Fibroblast of the aortic adventitia (primary cell): ENCODE measurements at places on chromosomes 16 and 17.

- DNase-seq = peak; percentile 47
Measured at GRCh38 chr16:55572439-55572838, 6.0 kb downstream of the CAPNS2 start.

- no peak for DNase-seq
Measured at GRCh38 chr17:61487989-61488595, 35.9 kb downstream of the TBX4 start.

DNA sequence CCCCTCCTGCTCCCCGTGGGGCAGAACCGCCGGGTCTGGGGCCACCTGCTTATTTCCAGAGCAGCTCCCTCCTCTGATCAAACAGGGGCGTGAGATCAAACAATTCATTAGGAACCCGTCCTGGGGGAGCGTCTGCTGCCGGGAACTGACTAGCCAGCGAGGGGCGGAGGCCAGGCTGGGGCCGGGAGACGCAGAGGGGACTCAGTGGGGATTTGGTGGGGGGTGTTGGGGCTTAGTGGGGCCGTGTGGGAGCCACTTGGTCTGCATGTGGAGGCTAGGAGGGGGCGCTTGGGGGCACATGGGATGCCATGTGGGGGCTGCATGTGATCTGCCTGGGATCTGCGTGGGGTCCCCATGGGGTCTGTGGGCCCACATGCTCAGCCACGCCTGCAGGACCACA lies 20.5 kb upstream of the CACNA1H start:
- DNase-seq = no peak

- no peak for DNase-seq
Measured at GRCh38 chr16:81447383-81448101, 2.9 kb downstream of the CMIP start.

DNA sequence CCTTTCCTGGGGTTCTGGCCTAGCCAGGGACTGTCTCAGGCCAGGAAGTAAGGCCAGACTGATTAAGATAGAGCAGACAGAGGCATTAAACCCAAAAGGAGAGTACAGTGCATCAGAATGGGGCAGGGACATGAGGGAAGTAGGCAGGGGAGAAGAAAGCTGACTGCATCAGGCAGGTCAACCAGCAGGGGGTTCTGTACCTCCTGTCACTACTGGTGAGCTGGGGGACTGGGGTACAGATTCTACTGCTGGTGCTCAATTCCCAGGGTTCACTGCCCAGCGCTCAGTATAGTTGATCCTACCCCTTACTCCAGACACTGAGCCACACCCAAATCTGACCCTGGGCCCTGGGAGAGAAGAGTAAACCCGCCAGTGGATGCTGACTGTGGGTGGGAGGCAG lies 12.9 kb upstream of the MTMR4 start:
- no peak for DNase-seq

DNA sequence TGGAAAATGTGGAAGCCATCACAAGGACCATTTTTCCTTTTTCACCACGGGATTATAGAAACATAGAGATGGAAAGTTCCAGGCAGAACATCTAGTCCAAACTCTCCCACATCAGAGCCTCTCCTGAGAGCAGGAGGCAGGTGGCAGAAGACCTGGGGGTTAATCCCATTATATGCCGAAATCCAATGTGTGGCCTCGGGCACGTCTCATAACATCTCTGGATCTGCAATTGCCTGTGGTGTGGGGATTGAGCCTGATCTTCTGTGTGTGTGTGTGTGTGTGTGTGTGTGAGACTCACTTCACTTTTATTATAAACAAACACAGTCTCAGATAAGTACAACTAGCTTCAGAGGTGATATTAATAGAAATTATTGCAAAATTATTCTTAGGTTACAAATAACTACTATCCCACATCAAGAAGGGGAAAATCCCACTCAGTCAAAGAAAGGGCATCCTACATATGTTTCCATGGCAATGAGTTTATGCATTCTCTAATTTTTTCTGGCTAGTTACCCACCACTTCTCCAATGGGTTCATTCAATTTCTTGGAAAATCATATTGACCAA lies 199.1 kb downstream of the FOXL1 start:
- DNase-seq = peak; percentile 66

- DNase-seq = no peak
Measured at GRCh38 chr17:76686538-76687297, 24.0 kb downstream of the MXRA7 start.

- DNase-seq = peak; percentile 83
Measured at GRCh38 chr16:49048557-49048956, 233.1 kb downstream of the CBLN1 start.

- DNase-seq = no peak
Measured at GRCh38 chr16:20393801-20394577, 10.5 kb downstream of the PDILT start.

DNA sequence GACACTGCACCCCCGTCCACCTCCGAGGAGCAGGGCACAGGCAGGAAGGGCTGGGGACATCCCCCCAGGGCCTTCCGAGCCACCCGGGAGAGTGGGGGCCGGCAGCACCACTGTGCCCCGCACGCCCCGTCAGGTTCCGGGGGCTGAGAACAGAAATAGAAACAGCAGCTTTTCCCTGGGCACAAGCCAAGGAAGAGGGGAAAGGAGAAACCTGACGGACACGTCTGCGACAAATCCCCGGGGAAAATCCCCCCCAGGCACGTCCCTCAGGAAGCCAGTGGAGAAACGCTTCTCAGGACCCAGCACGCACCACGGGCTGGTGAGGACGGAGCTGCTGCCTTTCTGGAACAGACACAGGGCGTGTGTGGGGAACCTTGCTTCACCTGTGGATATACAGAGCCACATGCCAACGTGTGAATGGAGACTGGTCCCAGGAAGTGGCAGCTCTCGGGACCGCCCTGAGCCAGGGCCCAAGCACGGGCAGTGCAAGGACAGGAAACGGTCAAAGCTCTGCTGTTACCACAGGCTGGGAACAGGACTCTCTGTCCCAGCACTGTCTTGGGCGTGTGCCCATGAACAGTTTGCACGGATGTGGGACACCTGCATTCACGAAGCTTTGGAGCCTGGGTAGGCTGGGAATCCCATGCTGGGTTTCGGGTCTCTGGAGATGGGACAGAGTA lies 1.2 kb upstream of the TMEM204 start:
- no peak for DNase-seq

DNA sequence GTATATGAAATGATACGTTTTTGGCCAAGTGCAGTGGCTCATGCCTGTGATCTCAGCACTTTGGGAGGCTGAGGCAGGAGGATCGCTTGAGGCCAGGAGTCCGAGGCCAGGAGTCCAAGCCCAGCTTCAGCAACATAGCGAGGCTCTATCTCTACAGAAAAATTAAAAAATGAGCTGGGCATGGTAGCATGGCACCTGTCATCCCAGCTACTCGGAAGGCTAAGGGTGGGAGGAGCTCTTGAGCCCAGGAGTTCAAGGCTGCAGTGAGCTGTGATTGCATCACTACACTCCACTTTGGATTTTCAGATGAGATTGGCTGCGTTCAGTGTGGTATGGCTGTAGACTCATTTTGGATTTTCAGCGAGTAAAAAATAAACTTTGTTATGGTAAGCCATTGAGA lies 112.4 kb downstream of the DNAH3 start:
- DNase-seq = no peak

DNA sequence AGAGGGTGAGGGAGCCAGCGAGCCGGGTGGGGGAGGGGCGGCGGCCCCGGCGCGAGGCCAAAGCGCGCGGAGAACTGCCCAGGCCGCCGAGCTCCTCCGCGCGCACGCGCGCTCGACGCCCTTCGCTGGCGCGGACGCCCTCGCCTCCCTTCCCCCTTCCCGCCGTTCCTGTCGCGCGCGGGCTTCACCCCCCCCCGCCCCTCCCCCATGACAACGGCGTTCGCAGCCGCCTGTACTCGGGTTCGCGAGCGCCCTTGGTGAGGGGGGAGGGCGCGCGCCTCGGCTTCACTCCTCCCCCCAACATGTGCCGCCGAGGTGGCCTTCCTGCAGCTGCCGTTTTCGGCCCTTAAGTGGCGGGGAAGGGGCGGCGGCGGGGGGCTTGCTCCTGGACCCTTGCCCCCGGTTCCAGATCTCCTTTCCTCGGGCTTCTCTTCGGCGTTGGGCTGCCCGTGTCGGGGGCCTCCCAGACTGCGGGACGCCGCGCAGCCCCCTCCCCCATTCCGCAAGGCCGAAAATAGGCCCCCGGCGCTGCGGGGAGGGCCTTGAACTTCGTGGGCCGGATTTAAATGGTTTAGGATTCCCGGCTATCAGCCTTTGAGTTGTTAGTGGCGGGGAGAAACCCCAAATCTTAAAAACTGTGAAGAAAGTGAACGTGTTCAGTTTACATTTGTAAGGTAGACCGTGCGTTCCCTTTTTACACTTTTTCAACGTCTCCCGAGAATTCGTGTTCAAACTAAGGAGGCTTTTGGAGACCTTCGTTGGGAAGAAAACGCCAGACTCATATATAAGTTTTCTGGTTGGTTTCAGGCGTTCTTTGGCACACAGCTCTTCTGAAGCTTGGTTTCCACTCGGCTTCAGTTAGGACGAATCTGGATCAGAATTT lies 653 bp downstream of the SRRM2 start:
- DNase-seq = peak; percentile 76

- DNase-seq = peak; percentile 61
Measured at GRCh38 chr16:67847064-67847861, at the start of gene CENPT. Gene CENPT, minus strand, starts transcription at chr16:67847693. Its CDS starts 13,834 bp downstream, at chr16:67833859.

GRCh38 chr17:55427587-55427882 lies 5.9 kb upstream of the MMD start:
- no peak for DNase-seq

- peak; percentile 12 for DNase-seq
Measured at GRCh38 chr16:88333848-88334777, 48.6 kb upstream of the ZNF469 start.

DNA sequence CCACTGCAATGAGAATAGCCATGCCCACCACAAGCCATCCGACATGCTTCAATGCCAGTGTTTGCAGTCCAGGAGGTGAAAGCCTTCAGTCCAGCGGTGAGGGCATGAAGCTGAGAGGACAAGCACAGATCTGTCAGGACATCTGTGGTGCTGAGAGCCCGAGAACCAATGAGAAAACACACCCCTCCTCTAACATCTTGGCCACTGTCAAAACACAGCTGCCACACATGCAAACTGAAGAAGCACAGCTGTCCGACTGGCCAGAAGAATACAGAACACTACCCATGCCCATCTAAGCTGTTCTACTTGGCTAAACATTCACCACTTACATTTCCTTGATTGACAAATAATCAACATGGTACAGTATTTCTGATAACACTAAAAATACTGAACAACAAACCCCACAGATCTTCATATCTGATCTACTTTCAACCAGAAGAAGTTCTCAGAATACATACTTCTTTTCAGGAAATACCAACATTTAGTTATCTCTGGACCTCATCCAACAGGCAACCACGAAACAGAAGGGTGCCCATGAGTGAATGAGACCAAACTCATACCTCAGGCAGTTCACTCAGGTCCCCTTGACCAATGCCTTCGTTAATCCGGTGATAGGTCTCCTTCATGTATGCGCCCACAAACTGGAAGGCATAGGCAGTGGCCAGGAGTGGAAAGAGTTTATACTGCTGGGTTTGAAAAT lies 10.2 kb upstream of the FBF1 start:
- peak; percentile 34 for DNase-seq

DNA sequence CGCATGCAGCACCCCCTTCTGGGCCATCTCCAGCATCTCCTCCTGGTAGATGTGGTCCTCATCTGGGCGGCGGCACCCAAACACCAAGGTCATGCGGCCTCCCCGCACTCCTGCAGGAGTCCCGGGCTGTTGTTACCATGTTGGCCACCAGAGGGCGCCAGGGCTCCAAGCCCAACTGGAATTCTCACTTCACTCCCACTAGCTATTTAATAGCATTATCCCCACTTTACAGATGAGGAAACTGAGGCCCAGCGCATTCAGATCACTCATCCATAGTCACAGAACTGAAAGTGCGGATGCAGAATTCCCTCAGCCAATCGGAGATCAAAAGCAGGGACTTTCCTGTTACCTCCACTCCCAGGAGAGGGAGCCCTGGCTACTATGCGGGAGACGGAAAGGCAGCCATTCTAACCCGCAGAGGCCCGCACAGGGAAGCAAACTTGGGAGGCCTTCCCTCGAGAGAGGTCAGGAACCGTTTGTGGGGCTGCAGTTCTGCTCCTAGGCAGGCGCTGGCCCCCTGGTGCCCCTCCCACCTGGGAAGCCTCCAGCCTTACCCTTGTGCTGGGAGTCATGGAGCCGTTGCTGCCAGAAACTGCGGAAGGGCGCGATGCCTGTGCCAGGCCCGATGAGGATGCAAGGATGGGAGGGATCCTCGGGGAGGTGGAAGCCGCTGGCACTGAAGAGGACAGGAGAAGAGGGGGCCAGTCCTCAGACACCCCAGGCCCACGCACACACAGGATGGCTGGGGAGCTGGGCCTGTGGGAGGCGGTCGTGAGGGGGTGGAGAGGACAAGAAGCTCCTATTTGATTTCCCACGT lies 40.1 kb downstream of the NOS2 start:
- DNase-seq = peak; percentile 42

DNA sequence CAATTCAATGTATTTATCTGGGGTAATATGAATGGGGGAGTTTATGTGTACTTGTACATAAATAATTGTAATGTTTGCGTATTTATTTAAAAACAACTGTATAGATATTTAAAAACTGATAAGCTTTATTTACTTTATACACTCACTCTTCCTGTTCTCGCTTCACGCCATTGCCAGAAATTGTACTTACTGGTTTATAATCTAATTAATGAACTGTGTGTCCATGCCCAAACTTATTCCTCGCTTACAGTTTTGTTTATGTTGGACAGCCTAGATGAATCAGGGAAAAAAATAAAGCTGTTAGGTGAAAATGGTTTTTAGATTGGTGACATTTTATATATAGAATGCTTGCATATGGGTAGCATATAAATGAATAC lies 30.8 kb downstream of the AATF start:
- no peak for DNase-seq

DNA sequence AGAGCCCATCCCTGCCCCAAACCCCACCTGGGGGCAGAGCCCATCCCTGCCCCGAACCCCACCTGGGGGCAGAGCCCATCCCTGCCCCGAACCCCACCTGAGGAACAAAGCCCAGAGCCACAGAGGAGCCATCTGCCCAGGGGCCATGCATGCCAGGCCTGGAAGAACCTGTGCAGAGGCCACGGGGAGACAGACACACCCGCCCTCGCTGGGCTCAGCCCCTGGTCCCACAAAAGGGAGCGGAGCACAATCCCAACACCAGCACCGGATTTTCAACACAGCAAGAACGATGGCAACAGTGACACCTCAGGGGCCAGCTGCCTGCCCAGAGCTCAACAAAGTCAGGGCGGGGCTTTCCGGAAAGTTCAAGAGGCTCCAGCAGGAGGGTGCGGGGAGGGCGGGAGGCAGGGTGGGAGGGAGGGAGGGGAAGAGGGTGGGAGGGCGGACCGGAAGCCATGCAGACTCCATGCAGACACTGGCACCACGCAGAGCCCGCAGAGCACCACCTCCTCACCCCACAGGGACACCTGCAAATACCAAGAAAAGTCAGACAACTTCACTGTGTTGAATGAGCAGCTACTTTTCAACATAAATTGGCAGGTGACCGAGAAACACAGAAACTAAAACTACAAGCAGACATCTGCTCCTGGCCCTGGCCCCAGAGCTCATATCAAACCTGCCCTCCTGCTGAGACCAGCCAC lies 27.9 kb upstream of the C16orf95 start:
- peak; percentile 20 for DNase-seq
